ENCODE measurements at places on chromosomes 1 and 21.

GRCh38 chr1:199720496-199720895, 307.0 kb upstream of the NR5A2 start:
- no peak for DNase-seq

GRCh38 chr1:218584418-218585155, 239.5 kb downstream of the TGFB2 start:
- DNase-seq = no peak

DNA sequence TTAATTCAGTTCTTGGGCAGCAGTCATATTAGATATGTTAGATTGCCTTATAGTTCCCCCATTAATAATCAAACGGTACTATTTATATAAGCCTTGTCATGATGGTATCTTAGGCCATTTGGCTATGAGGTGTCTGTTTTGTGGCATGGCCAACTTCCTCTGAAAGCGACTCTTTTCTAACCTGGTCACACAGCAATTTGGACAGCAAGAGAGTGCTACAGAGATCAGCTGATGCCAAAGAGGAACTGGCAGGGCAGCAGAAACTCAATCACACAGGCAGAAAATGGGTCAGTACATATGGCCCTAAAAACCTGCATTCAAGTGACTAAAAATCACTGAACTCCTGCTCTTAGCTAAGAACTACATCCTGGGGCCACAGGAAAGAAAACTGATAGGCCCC, 13.4 kb upstream of the MUTYH start:
- DNase-seq = no peak

DNA sequence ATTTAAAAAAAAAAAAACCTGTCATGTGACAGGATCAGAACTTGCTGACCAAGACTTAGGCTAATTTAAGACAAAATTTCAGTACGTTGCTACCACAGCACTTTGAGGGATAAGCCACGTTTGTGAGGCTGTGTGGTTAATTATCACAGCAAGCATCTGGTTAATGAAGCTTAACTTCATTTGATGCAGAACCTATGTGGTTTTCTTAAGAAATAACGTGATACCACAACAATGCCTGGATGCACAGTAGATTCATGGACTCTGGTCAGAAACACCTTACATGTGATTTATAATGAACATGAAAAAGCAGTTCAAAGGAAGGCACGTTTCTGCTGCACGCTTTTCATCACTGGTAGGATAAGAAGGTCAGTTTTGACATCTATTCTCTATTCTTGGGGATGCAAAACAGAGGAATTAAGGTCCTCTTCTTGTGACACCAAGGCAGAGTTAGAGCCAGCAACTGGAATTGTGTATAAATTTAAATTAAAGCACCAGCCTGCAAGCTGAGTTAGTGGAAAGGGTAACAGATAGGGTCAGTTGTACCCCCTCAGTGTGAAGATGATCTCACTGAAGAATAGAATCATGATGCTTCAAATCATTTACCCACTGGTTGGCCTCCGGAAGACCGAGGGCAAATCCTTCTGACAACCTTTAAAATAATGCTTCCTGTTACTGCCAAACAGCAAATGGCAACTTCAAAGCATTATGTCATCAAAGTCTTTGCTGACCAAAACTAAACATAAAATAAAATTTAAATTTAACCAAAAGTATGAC, 6.0 kb upstream of the KRTAP8-1 start:
- no peak for DNase-seq

DNA sequence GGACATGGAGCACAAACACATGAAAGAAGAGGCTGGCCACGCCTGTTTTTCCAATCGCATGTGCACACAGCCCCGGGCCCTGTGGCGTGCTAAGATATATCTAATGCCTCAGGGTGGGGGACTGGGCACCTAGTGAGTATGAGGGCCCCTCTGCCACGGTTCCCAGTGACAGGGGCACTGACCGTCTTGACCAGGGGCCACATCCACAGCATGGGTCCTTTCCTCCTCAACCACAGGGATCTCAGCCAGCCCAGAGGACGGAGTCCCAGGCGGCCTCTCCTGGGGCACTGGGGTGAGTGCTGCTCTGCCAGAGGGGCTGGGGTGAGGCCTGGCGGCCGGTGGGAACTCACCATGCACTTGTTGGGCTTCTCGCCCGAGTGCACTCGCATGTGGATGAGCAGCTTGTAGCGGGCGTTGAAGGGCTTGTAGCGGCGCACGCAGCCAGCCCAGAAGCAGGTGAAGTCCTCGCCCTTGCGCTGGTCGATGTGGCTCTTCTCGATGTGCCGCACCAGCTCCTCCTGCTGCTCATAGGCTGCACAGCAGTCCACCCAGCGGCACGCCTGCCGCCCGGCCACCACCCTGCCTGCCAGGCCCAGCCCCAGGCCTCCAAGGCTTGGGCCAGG, 134.7 kb downstream of the DMRTB1 start:
- DNase-seq = no peak

GRCh38 chr1:10059342-10059718, 26.6 kb downstream of the UBE4B start:
- no peak for DNase-seq

DNA sequence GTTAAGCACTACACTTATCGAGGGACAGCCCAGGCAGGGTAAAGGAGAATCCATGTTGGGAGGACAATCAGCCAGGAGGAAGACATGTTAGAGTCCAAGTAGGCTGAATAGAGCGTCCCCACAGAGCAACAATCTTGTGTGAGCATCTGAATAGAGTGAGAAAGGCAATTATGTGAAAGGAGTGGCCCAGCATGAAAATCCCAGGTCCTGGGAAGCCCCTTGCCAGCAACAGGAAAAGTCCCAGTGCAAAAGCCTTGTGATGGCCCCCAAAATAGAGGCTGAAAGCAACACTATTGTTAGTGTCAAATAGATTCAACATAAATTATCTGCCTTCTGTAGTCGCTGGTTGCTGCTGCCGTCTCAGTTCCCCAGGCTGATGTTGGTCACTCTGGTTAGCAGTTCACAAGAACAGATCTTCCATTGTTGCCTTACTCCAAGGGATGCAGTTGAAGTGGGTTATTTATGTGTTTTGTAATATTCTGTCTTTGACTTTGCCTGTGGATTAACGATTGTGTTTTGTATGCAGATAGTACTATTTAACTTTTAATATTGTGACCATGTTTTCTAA, 12.1 kb upstream of the ABL2 start:
- no peak for DNase-seq

GRCh38 chr1:212566522-212567479, 41.8 kb upstream of the ATF3 start:
- DNase-seq = peak; percentile 22

All from bone marrow (tissue), 2 donors.